ENCODE measurements at places on chromosomes 5 and 9. TPM values are rescaled to one million over a fixed set of nuclear protein-coding genes. Genes with fewer than 3 reads are reported as not detected.

AJM1 gene
- total RNA-seq, result 5.7 TPM

TXNDC15 gene
- total RNA-seq, result 43.9 TPM

DNA sequence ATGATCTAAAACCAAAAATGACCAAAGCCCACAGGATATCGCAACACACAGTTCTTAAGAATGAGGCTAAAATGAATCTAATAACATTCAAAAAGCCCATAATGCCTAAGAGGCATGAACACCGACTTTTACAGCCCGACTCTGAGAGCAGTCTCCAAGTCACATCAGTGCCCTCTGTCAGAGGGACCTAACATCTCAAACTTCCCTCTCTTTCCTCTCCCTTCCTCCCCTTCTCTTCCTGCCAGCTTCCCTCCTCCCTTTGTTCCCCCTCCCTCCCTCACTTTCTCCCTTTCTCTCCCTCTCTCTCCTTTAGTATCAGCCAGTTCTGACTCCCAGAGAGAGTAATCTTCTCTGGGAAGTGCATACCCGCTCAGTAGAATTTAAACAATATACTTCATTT is 154.4 kb downstream of the GLIS3 start:
- DNase-seq, result no peak

DNA sequence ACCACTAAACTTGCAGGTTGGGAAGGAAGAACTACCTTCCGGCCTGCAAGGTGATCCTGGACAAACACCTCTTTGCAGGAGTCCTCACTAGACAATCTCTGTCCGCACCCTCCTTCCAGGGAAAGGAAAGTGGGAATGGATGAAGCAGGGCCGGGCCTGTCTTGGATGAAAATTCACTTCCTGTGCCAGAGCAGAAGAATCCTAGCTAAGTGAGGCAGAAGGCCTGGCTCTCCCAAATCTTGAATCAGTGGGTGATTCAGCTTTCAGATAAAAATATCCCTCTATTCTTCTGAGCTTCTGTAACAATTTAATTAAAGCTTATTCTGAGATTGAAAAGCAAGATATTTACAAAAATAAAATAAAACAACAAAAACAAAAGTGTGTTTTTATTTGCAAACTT is 281.9 kb upstream of the TLE4 start:
- DNase-seq, result no peak

DNA sequence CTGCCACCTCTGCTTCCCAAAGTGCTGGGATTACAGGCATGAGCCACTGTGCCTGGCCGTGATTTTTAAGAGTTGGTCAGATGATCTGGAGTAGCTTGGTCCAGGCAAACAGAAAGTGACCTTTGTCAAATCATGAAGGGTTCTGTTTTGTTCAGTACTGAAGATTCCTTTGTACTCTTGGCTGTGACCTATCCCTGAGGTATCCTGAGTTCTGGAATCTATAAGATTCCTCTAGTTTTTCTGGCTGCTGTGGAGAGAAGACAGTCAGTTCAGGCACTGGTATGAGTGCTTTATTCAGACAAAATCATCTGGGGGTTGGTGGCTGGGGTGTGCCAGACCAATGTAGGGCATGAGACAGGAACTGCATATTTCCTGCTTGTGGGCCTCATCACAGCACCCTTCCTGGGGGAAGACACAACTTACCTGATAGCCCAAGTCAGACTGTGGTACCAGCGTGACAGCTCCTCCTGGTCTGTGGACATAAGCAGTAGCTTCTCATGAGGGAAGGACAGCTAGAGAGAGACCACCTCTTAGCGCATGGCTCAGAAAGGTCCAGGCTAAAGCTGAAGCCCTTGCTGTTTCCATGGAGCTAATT is 3.1 kb downstream of the ARHGEF39 start:
- DNase-seq, result no peak

SMIM33 gene
- total RNA-seq, result 0.19 TPM

DNA sequence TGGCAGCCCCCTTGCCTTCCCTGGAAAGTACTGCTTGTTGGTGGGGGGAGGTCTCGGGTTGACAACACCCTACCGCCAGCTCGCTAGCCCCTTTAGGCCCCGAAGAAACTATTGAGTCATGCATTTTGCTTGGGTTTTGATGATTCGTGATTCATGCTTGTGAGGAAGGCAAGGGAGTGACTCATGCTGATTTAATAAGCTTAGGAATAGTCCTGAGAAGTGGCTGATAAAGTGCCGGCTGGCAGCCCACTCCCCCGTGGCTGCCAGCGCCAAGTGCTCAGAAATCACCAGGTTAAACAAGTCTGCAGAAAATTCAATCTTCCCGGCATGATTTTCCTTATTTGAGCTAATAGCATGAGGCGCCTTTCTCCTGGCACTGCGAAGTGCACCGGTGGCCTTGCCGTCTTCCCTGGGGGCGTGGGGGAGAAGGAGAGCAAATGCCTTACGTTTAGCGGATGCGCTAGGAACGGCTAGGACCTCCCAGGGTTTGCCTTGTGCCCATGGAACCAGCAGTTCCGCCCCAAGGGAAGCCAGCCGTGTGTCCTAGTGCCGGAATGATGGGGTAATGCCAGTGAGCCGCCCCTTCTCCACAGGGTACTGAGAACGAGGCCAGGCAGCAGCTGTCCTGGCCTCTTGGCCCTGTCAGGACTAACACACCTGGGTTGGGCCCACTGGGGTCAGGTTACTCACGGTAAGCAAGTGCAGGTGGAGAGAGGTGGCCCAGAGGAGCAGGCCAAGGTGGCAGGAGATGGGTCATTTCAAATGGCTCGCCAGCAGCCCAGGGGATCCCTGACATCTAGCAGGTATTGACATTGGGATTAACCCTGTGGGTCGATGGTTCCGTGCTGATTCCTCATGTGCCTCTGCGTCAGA is 151.9 kb downstream of the MACROH2A1 start:
- DNase-seq, result no peak

DNA sequence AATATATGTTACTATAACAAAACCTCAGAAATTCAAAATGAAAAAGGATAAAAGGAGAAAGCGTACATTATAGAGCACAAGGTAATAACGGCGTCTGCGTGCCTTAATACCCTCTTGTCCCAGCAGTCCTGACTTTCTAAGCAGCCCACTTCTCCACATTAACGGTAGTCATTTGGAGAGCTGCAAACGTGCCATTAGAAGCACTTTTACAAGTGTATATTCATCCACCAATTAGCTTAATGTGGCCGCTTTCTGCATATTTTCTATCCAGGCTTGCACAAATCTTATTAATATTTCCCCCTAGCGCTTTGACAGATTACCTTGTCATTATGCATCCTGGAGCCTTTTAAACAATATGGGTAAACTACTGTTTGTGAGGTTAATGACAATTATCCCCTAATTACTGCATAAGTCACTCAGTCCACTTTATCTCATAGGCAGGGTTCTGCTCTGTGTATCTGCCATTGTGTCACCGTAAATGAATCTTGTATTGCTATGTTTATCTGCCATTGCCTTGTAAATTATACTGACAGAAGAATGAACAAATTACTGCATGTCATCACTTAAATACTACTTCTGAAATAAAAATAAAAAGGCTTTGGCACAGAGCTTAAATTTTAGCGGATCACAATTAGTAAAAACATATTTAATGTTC is 421.3 kb downstream of the BNC2 start:
- no peak for DNase-seq

CTXN3 gene
- not detected for total RNA-seq

DNA sequence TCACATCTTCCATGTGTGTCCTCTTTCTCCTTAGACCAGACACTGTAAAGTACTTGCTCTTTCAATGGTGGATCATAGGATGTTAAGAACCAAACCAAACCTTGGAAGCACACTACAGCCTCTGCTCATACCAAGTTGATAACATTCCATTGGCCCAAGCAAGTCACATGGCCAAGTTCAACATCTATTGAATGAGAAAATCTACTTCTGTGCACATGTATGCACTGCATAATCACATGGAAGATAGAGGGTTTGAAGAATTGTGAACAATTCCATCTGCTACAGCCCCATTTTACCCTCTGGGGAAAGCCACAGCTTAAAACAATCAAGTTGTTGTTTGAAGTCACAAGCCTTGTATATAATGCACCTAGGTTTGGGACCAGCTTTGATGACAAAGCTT is 68.2 kb downstream of the MFAP3 start:
- no peak for DNase-seq

- DNase-seq, result no peak
These were observed 338.2 kb upstream of the WWC1 start for GRCh38 chr5:167953151-167953798.

DNA sequence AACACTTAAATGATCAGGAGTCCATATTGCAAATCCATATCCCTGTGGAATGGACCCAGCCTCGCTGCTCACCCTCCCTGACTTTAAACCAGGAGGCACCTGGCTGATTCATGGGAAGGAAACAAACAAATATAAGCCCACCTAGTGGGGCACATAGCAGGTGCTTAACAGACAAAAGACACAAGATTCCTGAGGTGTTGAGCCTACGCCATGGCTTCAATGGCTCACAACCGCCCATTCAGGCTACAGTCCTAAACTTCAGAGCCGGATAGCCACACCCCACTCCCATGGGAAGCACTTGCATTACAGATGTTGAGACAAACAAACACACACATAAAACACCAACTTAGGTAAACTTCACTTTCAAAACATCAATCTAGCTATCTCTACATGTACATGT is 359.9 kb downstream of the ICE1 start:
- DNase-seq, result no peak

GRCh38 chr9:30972654-30973053 is 1411.8 kb upstream of the ACO1 start:
- no peak for DNase-seq

DNA sequence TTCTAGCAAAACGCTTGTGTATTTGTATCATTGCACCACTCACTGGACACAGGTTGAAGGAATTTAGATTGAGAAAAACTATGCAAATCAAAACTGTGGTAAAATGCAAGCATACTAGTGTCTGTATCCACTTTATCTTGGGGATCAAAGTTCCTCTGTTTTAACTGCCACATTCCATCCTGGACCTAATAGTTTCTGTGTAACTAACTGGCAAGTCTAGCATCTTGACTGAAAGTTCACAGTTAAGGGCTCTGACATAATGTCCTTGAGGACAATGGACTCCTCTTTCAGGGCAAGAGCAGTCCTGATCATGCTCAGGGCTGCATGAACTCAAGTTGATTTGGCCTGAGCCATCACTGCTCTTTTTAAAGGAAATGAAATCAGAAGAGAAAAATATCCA is 30.7 kb downstream of the NFIB start:
- no peak for DNase-seq

DNA sequence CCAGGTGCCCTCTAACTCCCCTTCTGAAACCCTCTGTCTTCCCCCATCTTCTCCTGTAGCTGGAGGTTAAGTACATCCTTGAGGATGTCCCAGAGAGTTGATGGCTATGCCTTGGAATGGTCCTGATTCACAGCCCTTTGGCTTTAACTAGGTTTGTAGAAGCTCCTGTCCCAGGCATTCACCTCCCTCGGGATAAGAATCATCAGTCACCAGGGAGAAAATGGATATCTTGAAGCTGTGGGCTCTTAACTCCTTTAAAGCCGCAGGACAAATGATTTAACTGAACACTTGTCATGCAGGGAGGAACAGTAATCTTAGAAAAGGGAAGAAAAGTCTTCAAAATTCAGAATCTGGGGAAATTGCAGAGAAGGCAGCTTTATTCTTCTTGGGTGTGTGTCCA is 139.9 kb downstream of the PSAT1 start:
- no peak for DNase-seq

DNA sequence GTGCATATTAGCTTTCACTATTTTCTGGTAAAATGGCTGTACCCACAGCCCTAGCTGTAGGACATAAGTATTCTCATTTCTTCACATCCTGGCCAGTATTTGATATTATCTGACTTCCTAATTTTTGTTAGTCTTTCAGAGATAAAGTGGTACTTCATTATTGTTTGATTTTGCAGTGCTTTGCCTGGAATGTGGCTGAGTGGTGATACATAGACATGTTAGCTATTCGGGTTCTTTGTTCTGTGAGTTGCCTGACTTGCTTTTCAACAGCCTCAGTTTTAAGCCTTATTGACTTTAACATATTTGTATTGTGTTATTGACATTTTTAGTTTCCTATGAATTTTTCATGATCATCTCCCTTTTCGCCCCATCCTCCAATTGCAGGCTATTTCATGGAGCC is 161.1 kb downstream of the GABBR2 start:
- DNase-seq, result no peak

DNA sequence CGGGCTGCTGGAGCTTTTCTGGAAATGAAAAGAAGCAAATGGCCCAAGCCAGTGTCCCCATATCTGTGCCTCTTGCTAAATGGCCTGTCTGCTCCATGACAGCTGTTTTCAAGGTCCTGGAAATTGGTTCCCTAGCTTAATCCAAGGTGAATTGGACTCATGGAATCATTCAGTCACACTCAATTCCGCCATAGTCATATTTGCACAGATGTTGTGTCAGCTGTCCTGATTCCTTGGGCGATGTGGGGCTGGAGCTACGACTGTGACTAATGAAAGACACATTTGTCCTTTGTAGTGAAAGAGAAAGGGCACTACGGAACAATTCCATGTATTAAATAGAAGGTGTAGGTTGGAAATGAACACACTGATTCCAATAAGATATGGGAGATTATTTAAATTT is 102.9 kb upstream of the MEGF10 start:
- no peak for DNase-seq

ADAMTS6 gene
- 4.0 TPM for total RNA-seq

DNA sequence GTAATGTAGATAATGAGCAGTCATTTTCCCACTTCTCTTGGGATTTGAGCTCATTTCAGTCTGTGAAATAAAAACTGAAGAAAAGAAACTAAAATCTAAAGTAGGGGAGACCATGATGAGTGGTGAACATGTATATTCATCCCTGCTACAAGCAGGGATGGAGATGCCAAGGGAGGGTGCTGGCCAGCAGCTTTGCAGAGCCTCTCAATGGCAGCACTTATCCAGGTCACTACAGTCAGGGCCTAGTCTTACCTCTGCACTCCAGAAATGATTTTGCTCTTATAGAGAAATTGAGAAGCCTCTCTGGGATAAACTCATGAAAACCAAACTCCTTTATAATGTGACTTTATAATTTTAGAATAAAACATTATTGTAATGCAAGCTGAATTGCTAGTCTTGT is 317.6 kb downstream of the FBXL17 start:
- no peak for DNase-seq

SLC34A1 gene
- not detected for total RNA-seq

DNA sequence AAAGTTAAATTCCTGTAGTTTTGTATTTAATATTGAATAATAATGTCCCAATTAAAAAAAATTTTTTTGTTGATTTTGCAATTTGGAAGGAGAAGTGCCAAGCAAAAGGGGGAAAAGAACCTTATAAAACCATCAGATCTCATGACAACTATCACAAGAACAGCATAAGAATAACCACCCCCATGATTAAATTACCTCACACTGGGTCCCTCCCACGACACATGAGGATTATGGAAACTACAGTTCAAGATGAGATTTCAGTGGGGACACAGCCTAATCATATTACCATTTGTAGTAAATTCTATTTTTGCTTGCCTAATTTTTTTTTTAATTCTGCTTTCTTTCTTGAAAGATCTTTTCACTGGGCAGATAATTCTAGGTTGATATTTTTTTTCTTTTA is 33.4 kb upstream of the FCHO2 start:
- DNase-seq, result no peak

DNA sequence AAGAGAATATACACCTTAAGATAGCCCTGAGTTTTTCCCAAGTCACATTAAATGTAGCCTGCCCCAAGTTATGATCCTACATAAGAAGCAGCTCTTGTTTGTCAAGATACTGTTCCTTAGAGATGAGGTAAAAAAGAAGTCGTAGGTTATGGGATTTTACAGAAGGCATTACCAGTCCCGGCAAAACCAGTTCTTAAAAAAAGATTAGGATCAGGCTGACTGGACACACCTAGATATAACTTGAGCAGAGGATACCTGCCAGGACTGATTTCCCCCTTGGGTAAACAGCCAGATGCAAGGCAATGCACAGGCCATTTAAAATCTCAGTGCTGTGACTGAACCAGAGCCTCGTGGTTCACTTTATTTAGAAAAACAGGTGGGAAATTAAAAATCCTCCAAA is 14.1 kb upstream of the SEMA5A start:
- no peak for DNase-seq

All from T-cell (primary cell).